ENCODE measurements at places on chromosomes 2 and 18.

- DNase-seq = no peak
These were observed 2.0 kb upstream of the ATRAID start for GRCh38 chr2:27209621-27210401.

DNA sequence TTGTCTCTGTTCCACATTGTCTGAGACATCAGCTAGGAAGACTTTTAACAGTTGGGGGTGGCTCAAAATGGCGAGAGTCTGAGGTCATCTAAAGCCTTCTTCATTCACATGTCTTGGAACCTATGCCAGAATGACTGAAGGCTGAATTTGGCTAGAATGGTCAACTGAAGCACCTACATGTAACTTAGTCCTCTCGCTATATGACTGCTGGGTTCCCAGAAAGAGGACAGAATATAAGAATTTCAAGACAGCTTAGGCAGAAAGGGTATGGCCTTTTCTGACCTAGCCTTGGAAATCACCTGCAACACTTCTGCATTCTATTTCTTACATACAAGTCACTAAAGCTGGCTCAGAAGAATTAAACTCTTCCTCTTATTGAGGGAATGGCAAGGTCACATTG is 75.6 kb upstream of the OTX1 start:
- no peak for DNase-seq

- DNase-seq = no peak
These were observed 154.9 kb downstream of the CAPN13 start for GRCh38 chr2:30652271-30652915.

DNA sequence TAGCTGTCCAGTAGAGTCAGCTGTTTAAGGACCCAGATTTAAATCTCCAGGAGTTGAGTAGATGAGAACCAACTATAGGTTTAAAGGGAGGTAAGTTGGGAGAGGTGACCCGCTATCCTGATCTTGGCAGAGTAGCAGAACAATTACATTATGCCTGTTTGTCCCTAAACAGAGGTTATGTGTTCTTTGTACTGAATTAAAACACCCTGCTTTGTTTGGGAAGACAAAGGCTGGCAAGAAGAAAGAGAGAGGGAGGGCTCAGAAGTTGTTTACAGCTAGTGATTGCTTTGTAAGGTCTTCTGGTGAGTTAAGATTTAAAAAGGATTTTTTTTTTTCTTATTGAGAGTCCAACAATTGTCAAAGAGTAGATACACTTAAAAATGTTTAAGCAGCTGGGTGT is 37.3 kb downstream of the USP14 start:
- no peak for DNase-seq

- DNase-seq = no peak
These were observed 1.5 kb downstream of the EPAS1 start for GRCh38 chr2:46298522-46299353.

Data from AG09319 (cell line).